Effector memory CD4-positive, alpha-beta T cell (primary cell): ENCODE measurements at places on chromosomes 1 and 21.

DNA sequence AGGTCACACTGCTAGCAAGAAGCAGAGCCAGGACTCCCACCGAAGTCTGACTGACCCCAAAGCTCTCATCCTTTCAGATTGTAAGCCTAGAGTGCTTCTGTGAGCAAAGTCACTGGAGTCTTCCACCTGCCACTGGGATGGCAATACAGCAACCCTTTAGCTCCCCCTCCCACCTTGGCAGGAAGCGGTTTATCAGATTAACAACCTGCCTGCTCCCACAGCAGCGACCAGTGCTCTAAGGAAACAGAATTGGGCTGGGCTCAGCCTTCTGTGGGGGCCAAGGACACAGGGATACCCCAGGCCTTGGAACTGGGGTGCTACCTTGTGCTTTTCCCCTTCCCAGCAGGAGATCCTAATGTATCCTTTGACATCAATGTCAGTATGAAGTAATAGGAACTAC lies 76.0 kb downstream of the GFI1 start:
- DNase-seq = no peak

- DNase-seq = no peak
These were observed 144.6 kb upstream of the TNR start for GRCh38 chr1:175887981-175888428.

- DNase-seq = no peak
These were observed 34.9 kb downstream of the ASH1L start for GRCh38 chr1:155527677-155528076.

DNA sequence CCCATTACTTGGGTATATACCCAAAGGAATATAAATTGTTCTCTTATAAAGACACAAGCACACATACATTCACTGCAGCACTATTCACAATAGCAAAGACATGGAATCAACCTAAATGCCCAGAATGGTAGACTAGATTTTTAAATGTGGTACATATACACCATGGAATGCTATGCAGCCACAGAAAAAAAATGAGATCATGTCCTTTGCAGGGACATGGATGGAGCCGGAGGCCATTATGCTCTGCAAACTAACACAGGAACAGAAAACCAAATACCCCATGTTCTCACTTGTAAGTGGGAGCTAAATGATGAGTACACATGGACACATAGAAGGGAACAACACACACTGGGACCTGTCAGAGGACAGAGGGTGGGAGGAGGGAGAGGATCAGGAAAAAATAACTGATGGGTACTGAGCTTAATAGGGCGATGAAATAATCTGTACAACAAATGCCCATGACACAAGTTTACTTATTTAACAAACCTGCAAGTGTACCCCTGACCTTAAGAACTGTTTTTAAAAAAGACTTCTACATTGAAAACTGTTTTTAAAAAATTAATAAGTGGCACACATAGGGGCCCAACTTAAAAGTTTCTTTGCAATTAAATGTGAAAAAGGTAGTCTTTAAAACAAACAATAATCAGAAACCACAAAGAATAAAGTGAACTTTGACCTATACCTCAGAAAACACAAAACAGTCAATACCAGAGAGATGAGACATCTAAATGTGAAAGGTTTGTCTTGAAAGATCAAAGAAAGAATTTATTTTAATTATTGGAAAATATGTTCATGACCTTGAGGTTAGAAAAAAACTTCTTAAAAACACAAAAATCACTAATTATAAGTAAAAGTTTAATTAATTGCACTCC lies 75.2 kb downstream of the CDC42BPA start:
- no peak for DNase-seq

- no peak for DNase-seq
These were observed 106.7 kb upstream of the ADAR start for GRCh38 chr1:154714638-154715037.

DNA sequence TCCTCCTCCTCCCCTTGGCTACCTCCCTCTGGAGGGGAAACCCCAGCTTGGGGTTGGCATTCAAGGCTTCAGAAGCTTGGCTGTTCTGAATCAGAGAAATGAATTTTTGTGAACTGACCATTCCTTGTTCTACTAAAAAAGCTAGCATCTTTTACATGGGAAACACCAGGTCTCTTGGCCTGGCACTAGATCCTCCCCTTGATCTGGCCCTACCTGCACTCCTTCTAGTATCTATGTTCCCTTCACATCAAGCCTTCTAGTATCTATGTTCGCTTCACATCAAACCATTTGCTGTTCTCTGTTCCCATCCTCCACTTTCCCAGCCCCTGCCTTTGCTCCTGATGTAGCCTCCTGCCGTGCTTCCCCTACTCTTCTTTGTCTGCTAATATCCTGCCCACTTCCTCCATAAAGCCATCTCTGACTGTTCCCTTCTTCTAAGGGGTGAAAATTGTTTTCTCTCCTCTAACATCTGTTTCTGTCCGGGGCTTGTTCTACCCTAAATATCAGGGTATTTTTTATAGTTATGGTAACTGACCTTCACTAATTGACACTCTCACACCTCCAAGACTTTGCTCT lies 25.8 kb downstream of the FAM151A start:
- no peak for DNase-seq

DNA sequence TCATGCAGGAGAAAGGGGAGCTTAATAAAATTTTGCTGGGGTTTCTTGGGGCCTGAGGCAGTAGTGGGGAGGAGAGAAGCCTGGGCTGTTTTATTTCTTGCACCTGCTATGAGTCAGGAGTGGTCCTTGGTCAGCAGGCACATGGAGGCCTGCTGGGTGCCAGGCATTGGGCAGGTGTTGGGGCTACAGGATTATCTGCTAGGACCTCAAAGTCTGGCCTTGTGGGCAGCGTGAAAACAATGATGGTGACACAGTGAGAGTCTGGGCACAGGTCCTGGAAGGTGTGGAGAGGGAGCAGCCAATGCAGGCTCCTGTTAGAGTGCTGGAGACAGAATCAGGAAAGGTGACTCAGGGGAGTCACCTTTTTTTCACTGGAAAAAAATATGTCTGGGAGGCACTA lies 17.2 kb downstream of the ROR1 start:
- no peak for DNase-seq

DNA sequence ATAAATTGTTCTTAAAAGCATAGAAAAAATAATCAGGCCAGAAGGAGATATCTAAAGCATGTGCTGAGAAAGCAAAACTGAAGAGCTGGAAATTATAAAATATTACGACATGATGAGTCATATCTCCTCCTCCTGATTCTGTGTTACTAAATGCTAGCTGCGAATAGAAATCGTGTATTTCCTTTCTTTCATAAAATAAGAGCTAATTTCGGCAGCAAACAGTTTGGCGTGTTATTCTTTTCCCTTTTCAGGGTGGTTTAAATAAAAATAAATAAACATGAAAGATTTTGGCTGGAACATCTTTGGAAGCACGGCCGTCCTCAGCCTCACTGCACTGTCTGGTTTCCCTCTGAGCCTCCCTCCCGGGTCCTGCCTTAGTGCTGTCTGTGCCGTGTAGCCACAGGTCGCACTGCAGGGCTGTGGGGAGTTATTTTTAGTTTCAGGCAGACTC lies 56.0 kb downstream of the ADARB1 start:
- no peak for DNase-seq

GRCh38 chr1:210883821-210884220 lies 250.1 kb downstream of the KCNH1 start:
- no peak for DNase-seq

- DNase-seq = no peak
These were observed 12.5 kb upstream of the ANKRD45 start for GRCh38 chr1:173682184-173682583.

- DNase-seq = no peak
These were observed 34.6 kb downstream of the GADD45A start for GRCh38 chr1:67719329-67720196.

GRCh38 chr1:205668951-205669340 lies 11.4 kb downstream of the SLC45A3 start:
- no peak for DNase-seq

GRCh38 chr1:56216218-56216617 lies 363.1 kb downstream of the PLPP3 start:
- no peak for DNase-seq

- no peak for DNase-seq
These were observed 58.4 kb downstream of the KLHDC7A start for GRCh38 chr1:18539171-18539570.

- no peak for DNase-seq
These were observed 350.9 kb downstream of the ST6GALNAC3 start for GRCh38 chr1:76425201-76426145.

GRCh38 chr1:115746021-115746690 lies 22.4 kb downstream of the CASQ2 start:
- no peak for DNase-seq

GRCh38 chr1:156773607-156774006 lies 6.3 kb downstream of the PRCC start:
- no peak for DNase-seq

DNA sequence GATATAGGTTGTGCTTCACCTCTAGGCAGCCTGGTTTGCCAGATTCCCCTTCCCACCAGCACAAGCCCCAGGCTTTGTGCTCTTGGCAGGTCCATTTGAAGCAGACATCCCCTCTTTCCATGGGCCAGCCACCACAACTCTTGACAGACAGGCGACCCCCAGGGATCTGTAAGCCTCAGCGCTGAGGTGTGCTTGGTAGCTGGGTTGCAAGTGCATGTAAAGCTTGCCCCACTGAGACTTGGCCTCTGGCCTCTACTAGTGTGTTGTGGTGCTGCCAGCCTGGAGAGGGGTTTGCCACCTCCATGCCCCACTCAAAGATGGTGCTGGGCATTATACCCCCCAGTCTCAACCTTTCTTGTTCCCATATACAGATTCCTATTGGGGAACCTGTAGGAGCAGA lies 103.9 kb downstream of the HMCN1 start:
- DNase-seq = no peak

DNA sequence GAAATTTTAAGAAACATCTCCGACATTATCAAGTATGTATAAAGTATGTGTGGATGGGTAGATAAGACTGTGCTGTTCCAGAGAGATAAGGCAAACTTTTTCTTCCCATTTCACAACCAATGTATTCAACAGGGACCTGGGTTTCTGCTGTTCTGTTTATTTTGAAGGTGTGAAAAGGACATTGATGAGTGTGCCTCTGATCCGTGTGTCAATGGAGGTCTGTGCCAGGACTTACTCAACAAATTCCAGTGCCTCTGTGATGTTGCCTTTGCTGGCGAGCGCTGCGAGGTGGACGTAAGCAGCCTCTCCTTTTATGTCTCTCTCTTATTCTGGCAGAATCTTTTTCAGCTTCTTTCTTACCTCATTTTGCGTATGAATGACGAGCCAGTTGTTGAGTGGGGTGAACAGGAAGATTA lies 174.0 kb downstream of the CRB1 start:
- no peak for DNase-seq

- DNase-seq = no peak
These were observed 76.3 kb downstream of the PSMG1 start for GRCh38 chr21:39106881-39107462.
